ENCODE measurements at places on chromosomes 16 and 17. TPM values are rescaled to one million over a fixed set of nuclear protein-coding genes. Genes with fewer than 3 reads are reported as not detected.

NOS2 gene
- 2.1 TPM for total RNA-seq

CBFA2T3 gene
- 2.3 TPM for total RNA-seq

TEKT5 gene
- total RNA-seq, result 1.2 TPM

GTF3C1 gene
- total RNA-seq, result 81.0 TPM

AKAP1 gene
- 29.8 TPM for total RNA-seq

TEKT1 gene
- 9.5 TPM for total RNA-seq

CACNG3 gene
- total RNA-seq, result 2.5 TPM

MCRIP1 gene
- 88.1 TPM for total RNA-seq

ERN1 gene
- total RNA-seq, result 4.2 TPM

KRT27 gene
- total RNA-seq, result not detected

CDT1 gene
- total RNA-seq, result 7.8 TPM

TMEM204 gene
- 3.2 TPM for total RNA-seq
